ENCODE measurements at places on chromosomes 6 and 20. TPM values are rescaled to one million over a fixed set of nuclear protein-coding genes. Genes with fewer than 3 reads are reported as not detected.

GRCh38 chr6:10382322-10382721, 32.6 kb downstream of the TFAP2A start:
- no peak for DNase-seq

DNA sequence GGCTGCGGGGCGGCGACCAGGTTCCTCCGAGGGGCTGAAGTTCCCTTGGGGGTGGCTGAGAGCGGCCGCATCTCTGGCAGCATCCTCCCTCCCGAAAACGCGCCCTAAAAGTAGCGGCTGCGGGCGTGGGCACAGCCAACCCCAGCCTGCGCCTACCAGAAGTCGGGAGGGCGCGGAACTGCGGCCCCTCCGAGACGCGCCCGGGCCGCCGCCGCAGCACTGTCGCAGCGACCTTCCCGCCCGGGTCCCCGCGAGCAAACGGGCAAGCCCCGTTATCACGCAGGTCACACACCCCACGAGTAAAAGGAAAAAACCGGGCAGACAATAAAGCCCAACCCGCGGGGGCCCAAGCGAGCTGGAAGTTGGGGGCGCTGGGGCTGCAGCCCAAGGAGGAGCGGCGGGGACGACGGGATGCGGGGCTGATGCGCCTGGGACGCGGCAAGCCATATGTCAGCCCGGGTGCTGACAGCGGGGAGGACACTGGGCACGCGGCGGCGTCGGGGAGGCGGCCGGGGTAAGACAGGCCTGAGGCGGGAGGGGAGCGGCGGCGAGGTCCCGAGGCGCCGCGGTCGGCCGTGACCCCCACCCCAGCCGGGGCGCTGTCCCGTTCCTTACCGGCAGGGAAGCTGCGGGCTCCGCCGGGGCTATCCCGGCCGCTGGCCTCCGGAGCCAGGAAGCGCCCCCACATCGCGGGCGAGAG, 659 bp downstream of the CEP85L start:
- peak; percentile 59 for DNase-seq

DNA sequence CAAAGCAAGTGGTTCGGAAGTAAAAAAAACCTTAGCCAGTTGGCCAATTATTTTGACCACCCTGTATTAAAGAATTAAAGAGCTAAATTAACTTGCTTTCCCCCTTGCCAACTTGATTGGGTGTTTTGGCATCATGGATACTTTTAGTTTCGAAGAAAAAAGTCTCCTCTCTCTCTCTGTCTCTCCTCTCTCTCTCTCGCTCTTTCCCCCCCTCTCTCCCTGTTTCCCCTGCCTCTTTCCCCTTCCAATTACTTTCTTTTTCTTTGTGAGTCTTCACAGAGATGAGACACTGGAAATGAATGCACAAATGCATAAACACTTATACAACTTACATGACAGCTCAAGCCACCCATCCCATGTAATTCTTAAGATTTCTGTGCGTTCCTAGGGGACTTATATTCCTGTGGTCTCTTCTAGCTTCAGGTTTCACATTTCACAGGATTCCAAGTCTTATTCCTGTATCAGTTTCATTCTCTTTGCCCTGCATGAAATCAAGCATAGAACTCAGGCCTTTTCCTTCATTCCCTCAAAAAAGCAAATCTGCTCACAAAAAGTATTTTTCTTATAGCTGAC, 32.9 kb upstream of the EYA4 start:
- DNase-seq = no peak

GRCh38 chr20:47358672-47359529, 2.4 kb upstream of the ZMYND8 start:
- DNase-seq = peak; percentile 38

The VARS2 gene
- total RNA-seq = 74.1 TPM
